ENCODE measurements at places on chromosomes 3 and 15.

GRCh38 chr15:64686130-64686735 lies 89.2 kb downstream of the RBPMS2 start:
- DNase-seq = no peak

DNA sequence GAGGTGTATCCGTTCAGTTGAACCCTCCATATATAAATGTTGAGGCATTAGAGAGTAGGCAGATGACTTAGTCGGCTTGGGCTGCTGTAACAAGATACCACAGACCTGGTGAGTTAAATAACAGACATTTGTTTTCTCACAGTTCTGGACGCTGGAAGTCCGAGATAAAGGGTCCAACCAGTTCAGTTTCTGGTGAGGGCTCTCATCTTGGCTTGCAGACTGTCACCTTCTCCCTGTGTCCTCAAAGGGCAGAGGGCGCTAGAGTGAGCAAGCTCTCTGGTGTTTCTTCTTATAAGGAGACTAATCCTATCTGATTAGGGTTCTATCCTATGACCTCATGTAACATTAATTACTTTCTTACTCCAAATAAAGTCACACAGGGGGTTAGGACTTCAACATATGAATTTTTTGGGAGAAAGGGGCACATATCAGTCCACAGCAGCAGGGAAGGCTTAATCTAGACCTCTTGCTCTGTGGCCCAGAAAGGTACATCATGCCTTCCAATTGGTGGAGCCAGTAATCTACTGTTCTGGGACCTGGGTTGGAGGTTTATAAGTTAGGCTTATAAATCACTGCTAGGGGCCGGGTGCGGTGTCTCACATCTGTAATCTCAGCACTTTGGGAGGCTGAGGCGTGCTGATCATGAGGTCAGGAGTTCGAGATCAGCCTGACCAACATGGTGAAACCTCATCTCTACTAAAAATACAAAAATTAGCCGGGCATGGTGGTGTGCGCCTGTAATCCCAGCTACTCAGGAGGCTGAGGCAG lies 26.3 kb upstream of the SLC28A2 start:
- no peak for DNase-seq

DNA sequence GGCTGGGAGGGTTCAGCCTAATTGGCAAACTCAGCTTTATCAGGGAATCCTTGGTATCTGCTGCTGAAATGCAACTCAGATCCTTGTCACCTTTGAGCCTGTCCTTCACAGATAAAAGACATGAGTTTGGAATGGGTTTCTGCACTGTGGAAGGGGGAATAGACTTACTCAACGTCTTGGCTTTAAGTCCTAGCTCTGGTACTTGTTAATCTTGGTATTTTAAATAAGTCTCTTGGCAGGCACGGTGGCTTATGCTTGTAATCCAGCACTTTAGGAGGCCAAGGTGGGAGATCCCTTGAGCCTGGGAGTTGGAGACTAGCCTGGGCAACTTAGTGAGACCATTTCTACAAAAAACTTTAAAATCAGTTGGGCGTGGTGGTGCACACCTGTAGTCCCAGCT lies 55.1 kb upstream of the ATOSA start:
- no peak for DNase-seq

DNA sequence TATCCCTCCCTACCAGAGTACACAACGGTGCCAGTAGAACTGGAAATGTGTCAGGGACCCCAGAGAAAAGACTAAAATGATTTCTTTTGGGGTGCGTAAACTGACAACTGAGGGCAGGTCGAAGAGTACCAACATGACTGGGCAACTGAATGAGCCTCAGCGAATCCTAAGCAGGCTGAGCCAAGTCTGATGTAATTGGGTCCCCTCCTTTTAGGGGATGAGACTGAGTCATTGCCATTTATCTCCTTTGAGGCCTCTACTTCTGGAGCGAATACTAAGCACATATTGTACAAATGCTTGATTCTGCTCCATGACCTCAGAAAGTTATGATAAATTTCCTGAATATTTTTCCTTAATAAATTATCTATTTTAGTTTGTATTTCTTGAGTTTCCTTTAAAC lies 17.3 kb upstream of the GPR156 start:
- DNase-seq = no peak

GRCh38 chr3:101861212-101861788 lies 12.0 kb downstream of the NFKBIZ start:
- no peak for DNase-seq

DNA sequence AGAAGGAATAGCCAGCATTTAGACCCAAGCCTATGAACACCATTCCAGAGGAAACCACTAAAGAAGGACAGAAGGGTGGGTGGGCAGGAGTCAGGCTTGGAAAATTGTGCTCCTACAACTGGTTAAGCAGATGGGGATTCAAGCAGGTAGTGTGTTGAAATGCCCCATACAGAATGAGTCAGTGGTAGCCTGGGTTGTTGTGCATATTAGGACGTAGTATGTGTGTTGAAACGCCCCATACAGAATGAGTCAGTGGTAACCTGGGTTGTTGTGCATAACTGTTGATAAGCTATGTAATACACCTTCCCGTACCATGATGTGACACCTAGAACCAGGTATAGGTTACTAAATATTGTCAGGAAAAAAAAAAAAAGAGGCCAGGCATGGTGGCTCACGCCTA lies 34.0 kb downstream of the MINDY4B start:
- DNase-seq = no peak

DNA sequence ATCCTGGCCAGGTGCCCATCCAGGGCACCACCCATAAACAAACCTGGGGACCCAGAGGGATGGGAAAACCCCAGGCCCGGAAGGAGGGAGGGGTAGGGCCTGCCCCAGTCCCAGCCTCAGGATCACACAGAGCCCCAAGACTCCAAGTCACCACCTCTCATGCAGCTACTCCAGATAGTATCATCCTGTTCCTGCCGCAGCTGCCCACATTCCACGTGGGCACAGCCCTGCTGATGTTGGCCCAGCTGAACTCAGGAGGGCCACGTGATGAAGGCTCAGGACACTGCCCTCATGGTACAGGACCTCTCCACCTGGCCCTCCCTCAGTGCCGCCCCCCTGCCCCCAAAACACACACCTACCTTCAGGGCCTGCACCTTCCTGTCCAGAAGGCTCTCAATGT lies 69.5 kb downstream of the CACNA2D2 start:
- no peak for DNase-seq

GRCh38 chr3:146974001-146974400 lies 368.9 kb upstream of the PLSCR5 start:
- no peak for DNase-seq

DNA sequence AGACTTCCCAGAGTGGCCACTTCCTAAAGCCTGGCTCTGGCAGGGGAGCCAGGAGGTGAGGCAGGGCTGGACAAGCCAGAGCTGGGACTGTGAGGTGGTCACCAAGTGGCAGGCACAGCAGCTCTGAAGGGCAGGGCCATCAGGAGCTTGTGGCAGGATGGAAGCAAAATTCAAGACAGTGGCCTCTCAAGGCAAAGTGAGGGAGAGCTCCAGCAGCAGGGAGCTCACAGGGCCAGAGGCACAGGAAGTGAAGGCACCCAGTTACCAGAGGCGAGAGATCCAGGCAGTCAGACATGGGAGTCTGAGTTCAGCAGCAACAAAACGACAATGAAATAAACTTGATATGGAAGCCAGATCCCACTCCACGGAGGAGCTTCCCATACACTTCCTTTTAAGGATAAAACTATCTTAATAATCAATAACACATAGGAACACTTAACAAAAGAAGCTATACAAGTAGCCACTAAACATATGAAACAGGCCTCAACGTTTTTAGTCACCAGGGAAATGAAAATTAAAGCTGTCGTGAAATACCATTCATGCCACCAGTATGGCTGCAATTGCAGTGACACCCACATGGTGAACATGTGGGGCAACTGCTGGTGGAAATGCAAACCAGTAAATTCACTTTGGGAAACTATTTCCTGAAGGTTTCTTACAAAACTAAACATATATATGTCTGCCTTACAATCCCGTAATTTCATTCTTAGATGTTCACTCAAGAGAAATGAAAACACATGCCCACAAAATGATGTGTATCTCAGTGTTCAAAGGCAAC lies 35.4 kb upstream of the TMEM158 start:
- no peak for DNase-seq

DNA sequence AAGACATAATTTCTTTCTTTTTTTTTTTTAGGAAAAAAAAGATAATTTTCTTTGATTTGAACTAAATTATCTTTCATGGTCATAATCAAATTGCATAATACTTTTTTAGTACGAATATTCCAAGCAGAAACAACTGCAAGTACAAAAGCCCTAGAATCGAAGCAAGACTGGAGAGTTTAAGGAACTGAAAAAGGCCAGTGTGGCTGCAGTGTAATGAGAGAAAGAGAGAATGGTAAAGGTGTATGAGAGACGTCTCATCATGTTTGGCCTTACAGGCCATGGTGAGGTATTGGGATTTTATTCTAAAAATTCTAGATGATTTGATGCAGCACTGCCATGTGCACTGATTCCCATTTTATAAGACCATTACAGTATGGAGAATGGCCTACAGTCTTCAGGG lies 180.9 kb downstream of the SUCNR1 start:
- no peak for DNase-seq

DNA sequence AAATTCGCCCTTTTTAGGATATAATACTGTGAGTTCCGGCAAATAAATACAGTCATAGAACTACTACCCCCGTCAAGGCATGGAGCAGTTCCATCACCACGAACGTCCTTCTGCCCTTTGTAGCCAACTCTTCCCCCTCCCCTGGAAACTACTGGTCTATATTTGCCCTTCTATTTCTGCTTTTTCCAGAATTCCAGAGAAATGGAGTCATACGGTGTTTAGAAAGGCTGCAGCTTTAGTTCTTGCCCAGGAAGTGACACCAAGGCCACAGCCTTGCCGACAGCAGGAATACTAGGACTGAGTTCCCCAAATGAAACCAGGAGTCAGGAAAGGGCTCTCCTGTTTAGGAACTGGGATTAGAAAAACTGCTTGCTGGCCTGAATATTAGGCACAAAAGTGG lies 291.2 kb downstream of the FAM43A start:
- DNase-seq = no peak

GRCh38 chr15:68726246-68726645 lies 94.4 kb downstream of the ANP32A start:
- DNase-seq = no peak

- DNase-seq = no peak
These were observed 272.0 kb downstream of the OCA2 start for GRCh38 chr15:27826902-27827714.

- no peak for DNase-seq
These were observed 41.0 kb downstream of the MCTP2 start for GRCh38 chr15:94272251-94272898.

DNA sequence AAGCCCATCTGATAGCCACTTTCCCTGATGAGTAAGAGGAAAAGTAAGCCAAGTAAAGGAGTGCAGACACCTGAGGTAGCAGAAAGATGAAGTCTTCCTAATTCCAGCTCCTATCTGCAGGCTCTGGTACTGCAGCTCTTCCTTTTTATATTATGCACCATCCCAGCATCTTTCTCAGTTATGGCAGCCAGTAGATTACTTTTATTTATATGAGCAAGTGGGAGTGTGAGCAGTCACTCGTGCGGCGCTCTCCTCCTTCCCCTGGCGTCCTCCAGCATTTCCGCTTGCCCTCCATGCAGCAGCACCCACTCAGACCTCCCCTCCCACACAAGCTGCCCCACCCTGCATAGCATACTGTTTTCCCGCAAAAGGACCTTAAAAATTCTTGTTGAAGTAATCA lies 465.9 kb upstream of the DPPA4 start:
- DNase-seq = no peak

GRCh38 chr3:89644716-89645115 lies 537.3 kb downstream of the EPHA3 start:
- no peak for DNase-seq

GRCh38 chr3:56196700-56197099 lies 271.6 kb downstream of the ERC2 start:
- no peak for DNase-seq

DNA sequence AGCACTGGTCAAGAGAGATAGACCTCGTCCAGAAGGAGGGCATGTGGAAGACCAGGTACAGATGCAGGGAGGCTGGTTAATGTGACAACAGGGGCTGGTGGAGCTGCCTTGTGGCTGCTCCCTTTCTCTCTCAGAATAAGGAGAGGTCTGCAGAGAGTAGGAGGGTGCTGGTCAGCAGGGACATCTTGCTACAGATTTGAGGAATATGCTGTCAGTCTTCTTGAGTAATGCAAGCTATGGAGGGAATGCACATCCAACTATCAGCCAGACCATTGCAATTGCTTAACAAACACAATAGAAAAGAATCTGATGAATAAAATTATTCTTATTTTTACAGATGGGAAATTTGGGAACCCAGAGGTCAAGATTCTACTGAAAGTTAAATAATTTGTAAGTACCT lies 20.3 kb upstream of the SIAH2 start:
- DNase-seq = no peak

GRCh38 chr3:193730511-193730910 lies 137.5 kb downstream of the OPA1 start:
- no peak for DNase-seq

GRCh38 chr15:39336926-39337325 lies 244.0 kb upstream of the THBS1 start:
- DNase-seq = no peak

GRCh38 chr15:57205027-57205855 lies 171.1 kb upstream of the CGNL1 start:
- DNase-seq = no peak

GRCh38 chr3:138686771-138687221 lies 78.2 kb downstream of the FAIM start:
- no peak for DNase-seq

- DNase-seq = no peak
These were observed 561 bp downstream of the SIDT1 start for GRCh38 chr3:113532698-113533533.

- DNase-seq = peak; percentile 46
These were observed 71.9 kb upstream of the SPATA12 start for GRCh38 chr3:56988458-56989168.

DNA sequence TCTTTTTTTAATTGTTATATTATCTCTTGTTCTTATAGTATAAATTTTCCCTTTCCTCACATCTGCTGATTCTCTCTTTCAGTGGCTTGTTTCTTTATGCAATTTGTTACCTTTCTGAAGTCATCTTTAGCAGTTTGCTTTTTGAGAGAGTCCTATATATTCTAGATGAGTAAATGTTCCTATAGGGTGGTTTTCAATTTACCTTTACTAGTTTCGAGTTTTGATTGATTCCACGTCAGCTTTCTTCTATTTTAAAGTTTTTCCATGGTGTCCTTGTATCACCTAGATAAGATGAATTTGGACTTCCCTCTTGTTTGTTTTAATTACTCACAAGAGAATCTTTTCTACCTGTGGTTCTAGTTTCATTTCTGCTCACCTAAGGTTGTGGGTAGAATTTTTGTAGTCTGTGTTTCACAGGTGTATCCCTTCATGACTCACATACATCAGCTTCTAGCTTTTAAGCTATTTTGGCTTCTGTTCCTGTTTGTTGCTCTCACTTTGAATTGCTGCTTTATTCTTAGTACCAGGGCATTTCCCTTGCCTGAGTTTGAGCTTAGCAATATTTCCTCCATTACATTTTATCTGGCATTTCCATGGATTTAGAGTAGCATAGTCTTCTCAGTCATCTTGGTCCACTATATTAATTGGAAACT lies 6.4 kb downstream of the TEX9 start:
- no peak for DNase-seq

- DNase-seq = no peak
These were observed 18.4 kb downstream of the HDAC11 start for GRCh38 chr3:13498354-13499060.

GRCh38 chr3:183584246-183584913 lies 28.9 kb upstream of the KLHL6 start:
- no peak for DNase-seq

GRCh38 chr15:63872759-63873510 lies 39.2 kb upstream of the HERC1 start:
- DNase-seq = no peak

All from activated CD8-positive, alpha-beta memory T cell treated with anti-CD3 and anti-CD28 coated beads for 4 hours (primary cell).